ENCODE measurements at places on chromosomes 5 and 9. TPM values are rescaled to one million over a fixed set of nuclear protein-coding genes. Genes with fewer than 3 reads are reported as not detected.

Gene SLC1A1
- total RNA-seq, result 4.8 TPM

GRCh38 chr5:124746916-124747790 is 714 bp upstream of the ZNF608 start:
- peak overlapping the region; percentile 39 for H3K27ac ChIP-seq
- peaks cover 44% of the 10 kb centered on the region for H3K4me1 ChIP-seq
- H3K36me3 ChIP-seq, result no peaks in the 10 kb centered on the region
- H3K27me3 ChIP-seq, result no peaks in the 10 kb centered on the region

DNA sequence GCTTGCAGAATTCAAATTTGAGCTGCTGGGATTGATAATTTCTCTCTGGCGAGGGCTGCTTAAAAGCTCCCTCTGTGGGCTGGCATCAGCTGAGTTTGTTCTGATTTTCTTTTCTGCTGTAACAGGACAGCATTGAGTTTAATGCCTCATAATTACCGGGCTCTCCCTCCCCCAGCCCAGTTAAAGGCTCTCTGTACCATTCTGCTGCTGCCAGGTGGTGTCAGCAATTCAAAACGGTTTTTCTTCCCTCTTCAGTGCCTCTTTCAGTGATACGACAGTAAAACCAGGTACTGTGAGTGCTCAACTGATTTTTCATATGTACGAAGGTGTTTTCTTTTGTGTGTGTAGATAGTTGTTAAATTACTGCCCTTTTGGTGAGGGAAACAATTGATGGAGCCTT is 509.3 kb upstream of the CTNND2 start:
- DNase-seq, result no peak
- H3K4me3 ChIP-seq, result no peak overlapping the region
- no peaks in the 10 kb centered on the region for H3K36me3 ChIP-seq
- no peaks in the 10 kb centered on the region for H3K4me1 ChIP-seq

DNA sequence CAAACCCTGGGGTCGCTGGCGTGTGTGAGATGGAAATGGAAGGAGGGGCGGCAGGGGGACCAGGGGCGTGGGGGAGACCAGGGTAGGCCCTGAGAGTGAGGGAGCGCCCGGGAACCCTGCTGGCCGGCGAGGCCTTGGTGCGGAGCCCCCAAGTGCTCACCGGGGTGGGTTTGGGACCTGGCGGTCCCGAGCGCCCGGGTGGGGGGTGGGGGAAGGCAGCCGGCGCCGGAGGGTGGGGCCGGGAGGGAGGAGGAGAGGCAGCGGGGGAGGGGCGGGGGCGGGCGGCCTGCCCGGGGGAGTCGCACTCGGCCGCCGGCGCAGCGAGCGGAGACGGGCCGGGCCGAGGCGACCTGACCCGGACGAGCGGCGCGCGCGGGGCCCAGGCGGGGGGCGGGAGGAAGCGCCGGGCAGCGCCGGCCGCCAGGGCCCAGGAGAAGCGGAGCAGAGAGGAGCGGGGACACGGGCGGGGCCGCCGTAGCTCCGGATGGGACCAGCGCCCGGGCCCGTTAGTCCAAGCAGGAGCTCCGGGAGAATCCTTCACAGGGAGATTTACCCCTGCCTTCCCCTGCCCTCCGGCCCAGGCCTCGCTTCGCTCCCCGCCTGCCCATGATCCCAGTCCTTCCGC is at the start of gene NPR2:
Gene NPR2 (plus strand): TSS at position 295 of the 625 bp plus-strand sequence. CDS start 818 bp downstream, outside the sequence.
- H3K36me3 ChIP-seq, result no peaks in the 10 kb centered on the region
- no peak within 1 kb of the TSS for H3K27ac ChIP-seq
- no peaks in the 10 kb centered on the region for H3K27me3 ChIP-seq
- no peak for DNase-seq
- peaks cover 24% of the 10 kb centered on the region for H3K4me1 ChIP-seq
- no peak within 1 kb of the TSS for H3K4me3 ChIP-seq

- no peak for DNase-seq
- no peaks in the 10 kb centered on the region for H3K36me3 ChIP-seq
- H3K4me1 ChIP-seq, result peaks cover 10% of the 10 kb centered on the region
- no peak overlapping the region for H3K27ac ChIP-seq
Measured at GRCh38 chr9:100071271-100071670, 27.5 kb downstream of the ERP44 start.

DNA sequence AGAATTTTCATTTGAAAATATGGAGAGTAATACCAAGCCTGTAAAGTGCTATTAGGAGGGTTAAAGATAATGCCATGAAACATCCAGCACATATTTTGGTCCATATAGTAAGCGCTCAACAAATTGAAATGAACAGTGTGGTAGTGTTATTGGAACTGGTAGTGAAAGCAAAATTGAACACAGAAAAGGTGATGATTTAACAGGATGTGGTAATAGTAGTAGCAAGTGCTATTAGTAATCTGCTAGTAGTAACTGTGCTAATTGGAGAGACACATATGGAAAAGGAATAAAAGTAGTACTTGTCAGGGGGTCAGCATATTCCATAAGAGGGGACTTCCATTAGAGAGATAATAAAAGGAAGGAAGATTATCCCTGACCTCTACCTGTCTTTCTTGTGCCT is 187.3 kb downstream of the HTR1A start:
- H3K4me3 ChIP-seq, result no peak overlapping the region
- H3K36me3 ChIP-seq, result no peaks in the 10 kb centered on the region
- H3K27me3 ChIP-seq, result no peaks in the 10 kb centered on the region

- no peak overlapping the region for H3K27ac ChIP-seq
- no peak for DNase-seq
- no peaks in the 10 kb centered on the region for H3K4me1 ChIP-seq
- no peaks in the 10 kb centered on the region for H3K27me3 ChIP-seq
- no peak overlapping the region for H3K4me3 ChIP-seq
Measured at GRCh38 chr9:133113163-133113948, 7.7 kb downstream of the RALGDS start.

- H3K4me3 ChIP-seq, result no peak overlapping the region
- no peaks in the 10 kb centered on the region for H3K36me3 ChIP-seq
- H3K27ac ChIP-seq, result no peak overlapping the region
- DNase-seq, result no peak
- H3K27me3 ChIP-seq, result peaks cover 31% of the 10 kb centered on the region
- H3K4me1 ChIP-seq, result no peaks in the 10 kb centered on the region
Measured at GRCh38 chr5:76271836-76272235, 131.2 kb upstream of the IQGAP2 start.

DNA sequence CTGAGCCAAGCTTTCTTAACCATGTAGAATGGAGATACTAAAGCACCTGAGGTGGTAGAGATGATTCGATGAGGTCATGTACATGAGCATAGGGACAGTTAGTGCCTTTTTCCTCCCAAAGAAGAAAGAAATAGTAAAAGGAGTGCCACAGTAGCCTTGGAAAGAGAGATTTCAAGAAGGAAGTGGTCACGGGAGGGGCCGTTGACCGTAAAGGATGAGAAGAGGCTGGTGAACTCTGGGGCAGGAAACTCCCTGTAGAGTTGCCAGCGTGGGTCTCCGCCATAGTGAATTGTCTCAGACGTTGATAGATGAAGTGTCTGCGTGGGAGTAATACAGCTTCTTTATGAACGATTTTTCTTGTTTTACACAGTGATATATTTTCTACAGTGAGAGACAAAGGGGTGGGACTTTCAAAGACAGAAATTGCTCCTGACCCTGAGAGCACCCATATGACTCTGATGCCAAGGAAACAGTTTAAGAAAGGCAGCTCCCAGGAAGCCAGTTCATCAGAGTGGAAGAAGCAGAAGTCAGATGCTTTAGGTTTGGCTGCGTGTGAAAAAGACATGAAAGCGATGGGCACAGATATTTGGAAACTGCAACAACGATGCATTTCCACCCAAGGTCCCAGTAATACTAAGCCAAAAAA is 41.3 kb downstream of the UGCG start:
- H3K27ac ChIP-seq, result no peak overlapping the region
- no peaks in the 10 kb centered on the region for H3K27me3 ChIP-seq
- peaks cover 22% of the 10 kb centered on the region for H3K36me3 ChIP-seq
- DNase-seq, result no peak

DNA sequence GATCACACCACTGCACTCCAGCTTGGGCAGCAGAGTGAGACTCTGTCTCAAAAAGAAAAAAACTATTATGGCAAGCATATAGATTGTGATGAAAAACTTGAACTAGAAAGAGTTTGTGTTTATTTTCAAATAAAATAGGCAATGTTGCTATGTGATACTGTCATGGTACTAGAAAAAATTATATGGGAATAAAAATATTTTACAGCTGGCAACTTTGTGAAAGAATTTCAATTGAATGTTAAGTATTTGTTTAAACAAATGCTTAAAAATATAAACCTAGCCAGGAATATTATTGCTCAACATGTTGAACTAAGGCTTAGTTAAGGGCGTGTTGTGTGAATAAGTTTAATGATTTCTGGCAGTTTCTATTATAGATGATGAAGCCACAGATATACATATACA is 31.7 kb downstream of the HSDL2 start:
- H3K4me3 ChIP-seq, result no peak overlapping the region
- H3K27ac ChIP-seq, result no peak overlapping the region
- H3K36me3 ChIP-seq, result peaks cover 9% of the 10 kb centered on the region
- no peaks in the 10 kb centered on the region for H3K27me3 ChIP-seq

DNA sequence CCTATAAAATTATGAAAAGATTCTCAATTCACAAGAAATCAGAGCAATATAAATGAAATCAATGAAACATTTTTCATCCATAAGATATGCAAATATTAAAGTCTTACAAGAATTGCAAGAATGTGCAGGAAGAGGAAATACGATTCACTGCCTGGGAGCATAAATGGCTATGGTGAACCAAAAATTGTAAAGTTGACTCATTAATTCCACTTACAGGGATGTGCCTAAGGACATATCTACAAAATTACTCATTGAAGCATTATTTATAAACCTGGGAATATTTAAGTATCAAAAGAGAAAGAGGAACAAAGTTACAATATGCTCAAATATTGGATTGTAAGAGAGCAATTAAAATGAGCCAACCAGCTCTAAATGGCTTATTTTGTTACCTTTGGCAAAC is 6.9 kb upstream of the NIPSNAP3A start:
- H3K27ac ChIP-seq, result peak overlapping the region; percentile 75
- H3K4me3 ChIP-seq, result peak overlapping the region; percentile 55
- peak; percentile 81 for DNase-seq
- peaks cover 13% of the 10 kb centered on the region for H3K4me1 ChIP-seq

Gene SPINK7
- total RNA-seq, result not detected

Gene CHSY3
- 1.7 TPM for total RNA-seq

- H3K4me1 ChIP-seq, result no peaks in the 10 kb centered on the region
- peaks cover 67% of the 10 kb centered on the region for H3K27me3 ChIP-seq
- no peak for DNase-seq
- H3K4me3 ChIP-seq, result no peak overlapping the region
- no peak overlapping the region for H3K27ac ChIP-seq
- no peaks in the 10 kb centered on the region for H3K36me3 ChIP-seq
Measured at GRCh38 chr5:1732238-1732941, 67.2 kb downstream of the MRPL36 start.

GRCh38 chr9:3035579-3036332 is 191.9 kb upstream of the PUM3 start:
- H3K27ac ChIP-seq, result no peak overlapping the region
- H3K27me3 ChIP-seq, result peaks cover 10% of the 10 kb centered on the region
- H3K4me3 ChIP-seq, result no peak overlapping the region
- DNase-seq, result no peak
- no peaks in the 10 kb centered on the region for H3K36me3 ChIP-seq

DNA sequence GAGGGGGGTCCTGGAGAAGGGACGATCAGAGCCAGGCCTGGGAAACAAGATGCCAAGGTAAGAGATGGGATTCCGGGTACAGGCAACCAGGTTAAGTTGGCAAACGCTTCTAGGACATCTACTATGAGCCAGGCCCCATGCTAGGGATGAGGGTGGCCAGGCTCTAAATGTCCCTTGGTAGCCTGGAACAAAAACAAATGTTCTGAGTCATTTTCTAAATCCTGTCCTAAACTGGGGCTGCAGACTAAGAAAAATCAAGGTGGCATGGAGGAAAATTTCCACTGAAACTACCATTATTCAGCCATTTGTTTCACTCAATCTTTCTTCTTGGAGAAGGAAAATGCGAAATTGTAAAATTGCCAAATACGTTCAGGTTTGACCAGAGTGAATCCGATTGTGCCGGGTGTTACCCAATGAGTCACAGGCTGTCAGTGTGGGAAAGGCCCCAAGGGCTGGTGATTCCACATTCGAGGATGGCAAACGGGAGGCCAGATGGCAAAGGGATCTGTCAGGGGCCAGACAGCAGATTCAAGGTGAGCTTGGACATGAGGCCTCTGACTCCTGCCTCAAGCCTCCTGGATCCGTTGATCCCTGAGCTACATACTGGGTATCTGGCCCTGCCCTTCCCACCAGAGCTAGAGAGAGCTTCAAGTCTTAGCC is 57.6 kb downstream of the PAX5 start:
- H3K27ac ChIP-seq, result peak overlapping the region; percentile 57
- H3K4me1 ChIP-seq, result peaks cover 22% of the 10 kb centered on the region
- no peaks in the 10 kb centered on the region for H3K36me3 ChIP-seq
- peak; percentile 89 for DNase-seq

GRCh38 chr9:68802525-68803015 is 97.5 kb downstream of the PIP5K1B start:
- no peak overlapping the region for H3K4me3 ChIP-seq
- no peak for DNase-seq
- H3K27me3 ChIP-seq, result peaks cover 66% of the 10 kb centered on the region
- no peaks in the 10 kb centered on the region for H3K36me3 ChIP-seq

DNA sequence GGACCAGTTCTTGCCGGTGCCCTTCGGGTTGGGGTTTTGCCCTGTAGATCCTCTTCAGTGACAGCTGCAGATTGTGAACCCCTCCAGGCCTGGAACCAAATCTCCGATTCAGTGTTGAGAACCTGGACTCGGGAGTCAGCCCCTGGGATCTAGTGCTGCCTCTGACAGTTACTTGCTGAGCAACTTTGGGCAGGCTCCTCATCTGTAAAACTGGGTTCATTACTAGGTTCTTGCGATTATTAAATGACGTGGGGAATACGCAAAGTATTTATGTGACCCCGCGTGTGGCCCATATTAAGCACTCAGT is 600 bp downstream of the ERCC6L2 start:
- no peak overlapping the region for H3K4me3 ChIP-seq
- H3K27ac ChIP-seq, result peak overlapping the region; percentile 96
- peaks cover 21% of the 10 kb centered on the region for H3K4me1 ChIP-seq

- no peaks in the 10 kb centered on the region for H3K36me3 ChIP-seq
- peak overlapping the region; percentile 73 for H3K4me3 ChIP-seq
- no peak overlapping the region for H3K27ac ChIP-seq
Measured at GRCh38 chr5:113293975-113294310, 140.8 kb downstream of the TSSK1B start.

Gene C5orf63
- total RNA-seq, result 2.9 TPM

- H3K27me3 ChIP-seq, result no peaks in the 10 kb centered on the region
- no peak overlapping the region for H3K4me3 ChIP-seq
- H3K27ac ChIP-seq, result no peak overlapping the region
- no peaks in the 10 kb centered on the region for H3K36me3 ChIP-seq
- peak; percentile 6 for DNase-seq
- H3K4me1 ChIP-seq, result no peaks in the 10 kb centered on the region
Measured at GRCh38 chr9:24614070-24614469, 68.4 kb upstream of the IZUMO3 start.

Gene OR13F1
- not detected for total RNA-seq

DNA sequence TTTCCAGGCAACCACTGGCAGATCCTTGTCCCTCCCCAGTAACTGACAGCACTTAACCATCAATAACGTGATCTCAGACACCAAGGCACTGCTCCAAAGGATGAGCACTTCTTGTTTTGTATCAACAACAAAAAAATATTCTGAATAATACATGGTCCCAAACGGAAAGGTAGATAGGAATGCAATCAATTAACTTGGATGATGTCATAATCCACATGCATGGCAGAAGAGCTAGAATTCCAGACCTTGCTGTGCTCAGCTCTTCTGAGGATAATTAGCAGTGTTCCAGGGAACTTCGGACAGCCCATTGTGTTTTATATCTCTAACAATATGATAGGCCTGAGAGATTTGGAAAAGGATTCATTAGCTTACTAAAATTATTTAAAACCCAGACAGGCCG is 288.4 kb upstream of the PCSK5 start:
- H3K27me3 ChIP-seq, result no peaks in the 10 kb centered on the region
- H3K4me1 ChIP-seq, result no peaks in the 10 kb centered on the region
- H3K36me3 ChIP-seq, result no peaks in the 10 kb centered on the region
- no peak overlapping the region for H3K4me3 ChIP-seq
- DNase-seq, result no peak
